ELR (cell line): ENCODE measurements at places on chromosomes 13 and 19.
A peak's percentile ranks its signal among the peaks of the same experiment; 100 is the strongest.

DNA sequence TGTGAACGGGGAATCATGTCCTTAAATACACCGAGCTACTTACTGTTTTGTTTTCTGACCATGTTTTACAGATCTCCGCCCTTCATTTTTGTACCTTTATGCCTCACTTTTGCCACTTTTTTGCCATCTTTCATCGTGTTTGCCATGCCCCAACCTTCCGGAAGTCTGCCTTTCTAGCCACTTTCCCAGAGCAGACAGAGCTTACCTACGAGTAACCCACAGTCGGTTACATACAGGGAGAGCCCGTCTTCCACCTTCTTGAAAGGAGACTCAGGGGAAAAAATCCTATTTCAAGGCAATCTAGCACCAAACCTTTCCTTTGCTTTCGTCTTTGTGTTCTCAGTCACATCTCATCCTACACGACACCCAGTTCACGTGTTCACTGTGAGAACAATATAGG, 26.1 kb downstream of the RFPL4AL1 start:
- no peak for DNase-seq

- peak; percentile 61 for DNase-seq
Observed at GRCh38 chr13:44692173-44692713, 116.1 kb upstream of the TSC22D1 start.

DNA sequence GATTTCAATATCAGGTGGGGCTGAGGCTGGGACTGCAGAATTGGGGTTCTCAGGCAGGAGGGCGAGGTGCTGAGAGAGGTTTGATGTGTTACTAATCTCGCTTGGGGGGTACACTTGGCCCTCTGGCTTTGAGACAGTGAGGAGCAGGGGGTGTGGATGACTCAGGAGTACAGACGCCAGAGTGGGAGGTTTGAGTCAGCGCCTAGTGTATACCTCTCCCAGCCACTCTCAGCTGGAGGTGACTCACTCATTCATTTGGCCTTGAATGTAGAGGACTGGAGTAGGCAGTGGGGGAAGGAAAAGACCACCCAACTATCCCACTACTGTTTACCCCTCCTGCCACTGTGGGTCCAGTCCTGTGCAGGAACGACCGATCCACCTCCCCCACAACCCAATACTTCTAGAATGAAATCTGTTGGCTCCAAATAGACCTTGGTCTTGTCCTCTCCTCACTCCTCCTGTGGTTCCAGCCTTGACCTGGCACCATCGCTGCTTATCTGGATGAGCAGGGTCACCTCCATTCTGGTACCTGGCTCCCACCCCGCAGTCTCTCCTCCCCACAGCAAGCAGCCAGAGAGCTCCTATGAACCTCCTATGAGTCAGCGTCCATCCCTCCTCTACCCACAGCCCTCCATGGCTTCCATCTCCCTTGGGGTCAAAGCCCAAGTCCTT, 20.1 kb upstream of the ZNRF4 start:
- peak; percentile 95 for DNase-seq

GRCh38 chr13:94369972-94370436, 109.5 kb downstream of the DCT start:
- DNase-seq: no peak

DNA sequence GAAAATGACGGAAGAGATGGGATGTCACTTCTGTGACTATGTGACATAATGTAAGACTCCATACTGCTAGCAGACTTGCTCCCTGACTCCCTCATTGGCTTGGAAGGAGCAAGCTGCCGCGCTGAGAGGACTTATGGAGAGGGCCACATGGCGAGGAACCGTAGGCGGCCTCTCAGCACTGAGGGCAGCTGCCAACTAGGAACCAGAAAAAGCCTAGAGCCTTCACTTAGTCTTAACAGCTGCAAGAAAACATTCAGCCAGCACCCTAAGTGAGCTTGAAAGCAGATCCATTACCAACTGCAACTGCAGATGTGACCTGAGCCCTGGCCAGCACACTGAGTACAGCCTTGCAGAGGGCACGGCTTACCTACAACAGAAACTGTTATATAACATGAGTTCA, 33.9 kb downstream of the USP12 start:
- DNase-seq: no peak

DNA sequence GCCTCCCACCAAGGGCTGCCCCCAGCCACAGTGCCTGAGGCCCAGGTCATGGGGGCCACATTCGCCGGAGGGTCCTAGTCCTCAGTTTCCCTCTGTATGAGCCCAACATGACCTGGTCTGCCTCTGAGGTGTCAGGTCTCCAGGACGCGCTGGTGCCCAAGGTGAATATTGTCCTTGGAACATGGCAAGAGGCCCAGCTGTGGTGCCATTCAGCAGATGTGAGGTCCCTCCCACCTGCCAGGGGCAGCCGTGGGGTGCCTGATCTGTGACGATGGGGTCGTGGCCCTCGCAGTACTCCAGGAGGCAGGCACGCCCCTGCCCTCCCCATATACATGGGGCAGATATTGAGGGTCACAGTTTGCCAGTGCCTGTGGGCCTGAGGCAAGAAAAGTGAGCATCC, 151.9 kb downstream of the KDM4B start:
- DNase-seq: no peak

DNA sequence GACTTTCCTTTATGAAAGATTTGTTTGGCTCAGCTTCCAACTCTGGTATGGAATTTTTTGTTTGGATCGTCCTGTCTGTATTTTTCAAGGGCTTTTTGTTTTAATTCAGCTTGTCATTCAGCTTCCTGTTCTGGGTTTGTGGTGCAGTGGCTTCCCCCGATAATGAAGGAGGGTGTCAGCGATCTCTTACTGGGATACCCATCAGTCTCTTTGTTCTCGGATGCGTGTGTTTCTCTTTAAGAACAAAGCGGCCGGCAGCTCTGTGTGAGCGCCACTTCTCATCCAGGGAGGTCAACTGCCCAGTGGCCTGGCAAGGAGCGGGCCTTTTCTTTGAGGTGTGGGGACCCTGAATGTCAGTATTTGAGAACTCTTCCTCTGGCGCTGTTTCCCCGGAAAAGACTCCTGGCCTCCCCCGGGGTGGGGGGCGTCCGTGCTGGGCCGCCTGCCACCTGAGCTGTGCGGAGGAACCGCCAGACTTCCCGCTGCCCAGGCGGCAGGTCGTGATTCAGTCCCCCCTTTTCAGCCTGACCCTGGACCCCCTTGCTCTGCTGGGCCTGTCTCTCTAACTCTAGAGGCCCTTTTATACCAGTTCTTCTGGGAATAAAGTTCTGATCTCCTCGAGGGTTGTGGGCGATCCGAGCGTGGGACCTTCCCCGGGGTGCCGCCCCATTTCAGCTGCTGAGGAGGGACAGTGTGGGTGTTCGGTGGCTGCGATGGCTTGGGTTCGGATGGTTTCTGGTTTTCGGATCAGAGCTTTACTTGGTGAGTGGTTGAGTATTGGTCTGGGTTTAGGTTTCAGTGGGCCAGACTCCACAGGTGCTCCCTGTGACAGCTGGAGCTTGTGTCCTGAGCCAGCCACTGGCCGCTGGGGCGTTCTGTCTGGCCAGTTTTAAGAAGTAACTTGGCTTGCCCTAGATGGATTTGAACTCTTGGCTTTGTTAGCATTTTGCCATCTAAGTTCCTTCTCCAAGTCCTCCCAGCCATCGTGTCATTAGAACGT, 3.4 kb downstream of the SF3A2 start:
- peak; percentile 51 for DNase-seq

- DNase-seq: no peak
Observed at GRCh38 chr13:103315711-103316110, 249.5 kb upstream of the SLC10A2 start.

DNA sequence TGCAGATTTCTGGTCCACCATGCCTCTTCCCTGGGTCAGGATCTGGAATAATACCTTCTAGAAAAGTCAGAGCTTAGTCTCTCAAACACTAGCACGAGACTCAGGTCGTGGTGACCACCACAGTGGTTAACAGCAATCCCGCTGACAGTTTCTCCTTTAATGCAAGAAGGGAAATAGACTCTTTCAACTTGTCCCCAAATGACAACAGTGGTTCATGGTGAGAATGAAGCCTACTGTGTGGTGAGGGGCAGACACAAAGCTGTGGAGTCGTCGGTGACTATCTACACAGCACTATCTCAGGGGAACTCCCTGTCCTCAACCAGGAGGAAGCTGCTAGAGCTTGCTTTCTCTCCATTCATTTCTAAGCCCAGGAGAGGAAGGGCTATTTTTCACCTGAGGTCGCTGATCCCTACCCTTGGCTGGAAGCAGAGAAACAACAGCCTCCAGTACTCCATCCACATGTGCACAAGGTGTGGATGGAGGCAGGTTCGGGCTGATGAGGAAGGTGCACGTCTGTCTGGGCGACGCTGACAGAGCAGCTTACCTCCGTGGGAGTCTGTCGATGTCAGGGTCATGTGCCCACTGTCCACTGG, 72.4 kb downstream of the STK24 start:
- DNase-seq: no peak

DNA sequence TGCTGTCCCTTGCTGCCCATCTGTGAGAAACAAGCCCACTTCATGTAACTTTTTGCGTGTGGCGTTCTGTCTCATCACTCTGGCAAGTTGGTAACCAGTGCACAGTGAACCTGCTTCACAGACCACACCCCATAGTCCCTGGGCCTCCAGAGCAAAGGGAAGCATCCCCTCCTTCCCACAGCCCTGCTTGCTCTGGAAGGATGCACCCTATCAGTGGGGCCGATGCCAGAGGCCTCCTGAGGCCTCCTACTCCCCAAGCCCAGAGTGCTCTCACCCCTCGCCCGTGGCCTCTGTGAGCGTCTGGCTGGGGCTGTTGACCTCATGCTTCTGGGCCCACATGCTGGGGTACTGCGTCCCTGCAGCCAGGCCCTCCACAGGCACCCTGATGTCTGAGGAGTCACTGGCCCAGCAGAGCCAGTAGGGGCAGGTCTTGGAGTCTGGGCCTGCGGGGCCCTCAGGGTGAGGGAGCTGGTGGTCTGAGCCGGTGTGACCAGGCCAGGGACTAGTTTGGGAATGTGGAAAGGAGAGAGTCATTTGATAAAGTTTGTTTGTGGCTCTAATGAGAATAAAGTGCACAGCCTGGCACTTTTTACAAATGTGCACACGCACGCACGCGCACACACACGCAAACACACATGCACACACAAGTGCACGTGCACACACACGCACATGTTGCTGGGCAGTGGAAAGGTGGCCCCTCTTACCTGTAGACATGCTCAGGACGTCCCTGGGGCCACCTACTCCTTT, 5.1 kb downstream of the TMEM86B start:
- DNase-seq: no peak

GRCh38 chr19:3398900-3399278, 32.5 kb downstream of the NFIC start:
- DNase-seq: no peak

- peak; percentile 34 for DNase-seq
Observed at GRCh38 chr13:44627441-44627840, 51.3 kb upstream of the TSC22D1 start.

- DNase-seq: no peak
Observed at GRCh38 chr19:4369888-4370260, 26.5 kb downstream of the MPND start.

DNA sequence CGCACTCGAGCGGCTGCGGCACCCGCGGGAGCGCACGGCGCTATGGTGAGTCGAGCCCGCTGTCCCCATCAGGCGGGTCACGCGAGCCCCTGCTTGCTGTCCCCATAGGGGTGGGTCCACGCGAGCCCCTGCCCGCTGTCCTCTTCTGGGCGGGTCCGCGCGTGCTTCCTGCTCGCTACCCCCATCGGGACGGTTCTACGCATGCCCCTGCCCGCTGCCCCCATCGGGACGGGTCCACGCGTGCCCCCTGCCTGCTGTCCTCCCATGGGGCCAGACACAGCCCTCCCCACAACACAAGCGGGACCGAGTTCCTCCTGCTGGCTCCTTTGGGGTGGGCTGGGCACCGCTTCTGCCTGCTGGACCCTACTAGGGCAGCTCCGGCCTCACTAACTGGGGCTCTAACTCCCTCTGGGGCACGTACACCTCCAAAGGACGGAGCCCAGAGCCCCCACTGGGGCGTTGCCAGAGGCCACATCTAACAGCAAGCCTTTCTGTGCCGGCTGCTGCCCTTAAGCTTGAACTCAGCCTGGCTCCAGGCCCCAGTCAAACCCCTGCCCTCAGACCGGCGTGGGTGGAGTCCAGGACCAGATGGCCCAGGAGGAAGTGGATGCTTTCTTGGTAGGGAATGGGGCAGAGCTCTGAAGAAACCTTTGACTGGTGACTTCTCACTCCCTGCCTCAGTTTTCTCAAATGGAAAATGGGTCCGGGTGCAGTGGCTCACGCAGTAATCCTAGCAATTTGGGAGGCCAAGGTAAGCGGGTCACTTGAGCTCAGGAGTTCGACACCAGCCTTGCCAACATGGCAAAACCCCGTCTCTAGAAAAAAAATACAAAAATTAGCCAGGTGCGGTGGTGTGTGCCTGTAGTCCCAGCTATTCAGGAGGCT, 722 bp downstream of the COLGALT1 start:
- DNase-seq: peak; percentile 77

DNA sequence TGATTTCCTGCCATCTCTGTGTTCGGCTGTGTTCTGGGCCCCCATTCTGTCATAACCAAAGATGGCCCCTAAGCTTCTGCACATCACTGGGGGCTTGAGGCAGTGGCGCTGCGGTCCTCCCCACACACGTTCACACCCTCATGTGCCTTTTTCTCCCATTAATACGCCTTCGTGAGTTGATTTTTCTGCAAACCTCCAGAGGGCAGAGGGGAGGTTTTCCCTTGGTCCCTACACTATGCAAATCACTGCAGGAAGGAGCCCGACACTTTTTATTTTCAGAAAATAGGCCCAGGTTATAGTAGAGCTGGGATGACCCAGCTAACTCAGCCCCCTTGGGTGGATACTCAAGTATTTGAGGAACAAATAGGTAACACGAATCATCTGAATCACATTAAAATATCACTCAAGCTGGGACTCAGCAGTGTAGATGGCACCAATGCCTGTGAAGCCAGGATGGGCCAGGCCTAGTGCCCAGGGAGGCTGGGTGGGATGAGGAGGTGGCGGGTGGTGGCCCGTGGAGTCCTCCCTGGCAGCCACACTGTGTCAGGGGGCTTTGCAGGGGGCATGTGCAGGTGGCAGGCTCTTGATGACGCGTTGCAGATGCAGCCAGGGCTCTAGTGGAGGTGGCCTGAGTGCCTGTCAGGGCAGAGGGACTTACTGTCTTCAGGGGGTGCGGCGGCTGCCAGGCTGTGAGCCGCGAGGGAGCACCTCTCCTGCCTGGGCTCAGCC, 234.3 kb downstream of the TEX29 start:
- no peak for DNase-seq

- no peak for DNase-seq
Observed at GRCh38 chr13:67623630-67624029, 393.5 kb upstream of the PCDH9 start.

DNA sequence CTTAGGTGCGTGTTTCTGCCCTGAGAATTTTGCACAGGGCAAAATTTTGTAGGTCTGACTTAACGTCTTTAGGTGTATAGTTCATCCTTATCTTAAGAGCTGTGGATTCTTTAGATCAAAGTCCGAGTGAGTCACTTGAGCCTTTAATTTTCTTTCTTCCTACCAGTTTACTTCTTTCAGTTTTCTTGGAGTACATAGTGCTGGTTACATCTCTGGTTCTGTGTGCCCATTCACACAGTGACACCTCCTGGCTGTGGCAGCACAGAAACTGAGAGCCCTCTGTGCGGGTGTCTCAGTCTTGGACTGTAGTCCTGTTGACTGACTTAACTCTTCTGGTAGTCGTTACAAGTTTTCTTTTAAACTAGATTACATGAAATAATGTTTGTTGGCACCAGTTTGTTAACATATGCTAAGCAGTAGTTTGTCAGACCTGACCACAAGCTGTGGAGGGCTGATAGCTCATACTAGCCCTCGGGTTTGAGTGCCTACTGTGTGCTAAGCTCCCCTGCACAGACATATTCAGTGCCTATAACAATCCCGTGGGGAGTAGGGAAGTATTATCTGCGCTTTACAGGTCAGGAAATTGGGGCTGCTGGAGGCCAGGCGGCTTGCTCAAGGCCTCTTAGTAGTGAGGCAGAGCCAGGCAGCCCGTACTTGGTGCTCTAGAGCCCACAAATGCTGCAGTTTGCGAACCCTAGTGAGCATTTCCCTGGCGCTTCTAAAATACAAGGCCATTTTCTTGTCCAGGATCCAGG, 1.6 kb downstream of the GATAD2A start:
- DNase-seq: peak; percentile 61
